Fibroblast of villous mesenchyme (primary cell): ENCODE measurements at places on chromosomes 12 and 14. TPM values are rescaled to one million over a fixed set of nuclear protein-coding genes. Genes with fewer than 3 reads are reported as not detected.
A peak's percentile ranks its signal among the peaks of the same experiment; 100 is the strongest.

DNA sequence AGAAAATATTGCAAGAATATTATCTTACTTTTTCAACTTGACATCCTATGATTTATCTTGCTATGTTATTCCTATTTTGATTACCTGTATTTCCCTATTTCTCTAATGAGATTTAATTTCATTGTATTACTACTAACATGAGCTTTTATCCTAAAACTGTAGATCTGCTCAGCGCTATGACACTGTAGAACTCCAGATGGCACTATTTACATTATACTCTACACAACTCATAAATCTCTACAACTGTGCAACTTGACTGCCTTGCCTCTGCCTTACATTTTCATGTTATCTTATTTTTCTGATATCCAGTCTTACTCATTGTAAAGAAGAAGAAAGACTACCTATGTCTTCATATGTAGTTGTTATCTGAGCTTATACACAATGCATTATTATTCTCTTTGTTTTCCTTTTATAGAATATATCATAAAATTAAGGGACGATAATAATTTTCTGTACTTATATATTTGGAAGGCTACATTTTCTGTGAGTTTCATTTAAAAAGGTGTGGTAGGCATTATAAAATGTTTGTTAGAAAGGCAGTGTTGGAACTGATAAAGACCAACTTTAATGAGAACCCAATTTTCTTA is 24.1 kb downstream of the NUP37 start:
- peak; percentile 61 for DNase-seq

Gene ANKRD52
- 22.2 and 25.9 TPM in 2 replicates for total RNA-seq

Gene HVCN1
- total RNA-seq, result 5.6 and 5.8 TPM in 2 replicates

DNA sequence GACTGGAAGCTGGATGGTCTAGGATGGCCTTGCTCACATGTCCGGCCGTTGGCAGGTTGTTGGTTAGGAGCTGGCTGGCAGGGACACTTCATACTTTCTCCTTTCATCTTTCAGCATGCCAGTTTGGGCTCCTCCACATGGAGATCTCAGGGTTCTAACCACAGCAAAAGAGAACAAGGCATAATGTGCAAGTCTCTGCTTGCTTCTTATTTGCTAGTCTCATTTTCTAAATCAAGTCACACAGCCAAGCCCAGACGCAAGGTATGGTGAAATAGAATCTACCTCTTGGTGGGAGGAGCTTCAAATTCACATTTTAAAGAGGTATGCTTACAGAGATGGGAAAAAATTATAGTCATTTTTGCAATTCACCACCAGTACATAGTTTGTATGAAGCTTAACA is 69.1 kb upstream of the NAP1L1 start:
- no peak for DNase-seq

Gene AREL1
- 39.0 and 44.5 TPM in 2 replicates for total RNA-seq

- no peak for DNase-seq
Measured at GRCh38 chr12:1173781-1174617, 183.0 kb downstream of the ERC1 start.

GRCh38 chr12:34405286-34406227 is 383.3 kb downstream of the ALG10 start:
- DNase-seq, result no peak

- peak; percentile 68 for DNase-seq
Measured at GRCh38 chr14:53927171-53927570, 29.5 kb downstream of the BMP4 start.

GRCh38 chr12:95882080-95882479 is 23.3 kb downstream of the SNRPF start:
- DNase-seq, result peak; percentile 49

DNA sequence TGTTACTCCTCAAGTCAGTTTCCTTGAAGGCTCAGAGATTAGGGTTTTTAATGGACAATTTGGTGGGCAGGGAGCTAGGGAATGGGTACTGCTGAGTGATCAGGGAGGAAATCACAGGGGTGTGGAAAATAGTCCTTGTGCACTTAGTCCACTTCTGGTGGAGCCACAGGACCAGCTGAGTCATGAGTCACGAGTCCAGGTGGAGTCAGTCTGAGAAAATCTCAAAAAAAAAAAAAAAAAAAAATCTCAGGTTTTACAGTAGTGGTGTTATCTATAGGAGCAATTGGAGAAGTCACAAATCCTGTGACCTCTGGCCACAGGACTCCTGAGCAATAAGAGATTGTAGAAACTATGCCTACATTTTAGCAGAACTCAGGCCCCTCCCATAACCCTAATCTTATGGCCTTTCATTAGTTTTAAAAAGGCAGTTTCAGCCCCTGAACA is 28.2 kb upstream of the AMN1 start:
- peak; percentile 75 for DNase-seq

GRCh38 chr12:108066583-108067577 is 62.2 kb upstream of the WSCD2 start:
- no peak for DNase-seq

Gene CFAP54
- 0.86 and 0.97 TPM in 2 replicates for total RNA-seq

Gene BBOF1
- total RNA-seq, result 8.2 and 11.9 TPM in 2 replicates
